NCI-H2107 (cell line): ENCODE measurements at places on chromosomes 11 and 22.

GRCh38 chr11:123061403-123062157, at the start of gene HSPA8:
HSPA8 (minus strand) TSS chr11:123062136; CDS start chr11:123061324, 812 bp downstream.
- no peak for DNase-seq

GRCh38 chr22:48057116-48057835, 1294.8 kb downstream of the TBC1D22A start:
- no peak for DNase-seq

DNA sequence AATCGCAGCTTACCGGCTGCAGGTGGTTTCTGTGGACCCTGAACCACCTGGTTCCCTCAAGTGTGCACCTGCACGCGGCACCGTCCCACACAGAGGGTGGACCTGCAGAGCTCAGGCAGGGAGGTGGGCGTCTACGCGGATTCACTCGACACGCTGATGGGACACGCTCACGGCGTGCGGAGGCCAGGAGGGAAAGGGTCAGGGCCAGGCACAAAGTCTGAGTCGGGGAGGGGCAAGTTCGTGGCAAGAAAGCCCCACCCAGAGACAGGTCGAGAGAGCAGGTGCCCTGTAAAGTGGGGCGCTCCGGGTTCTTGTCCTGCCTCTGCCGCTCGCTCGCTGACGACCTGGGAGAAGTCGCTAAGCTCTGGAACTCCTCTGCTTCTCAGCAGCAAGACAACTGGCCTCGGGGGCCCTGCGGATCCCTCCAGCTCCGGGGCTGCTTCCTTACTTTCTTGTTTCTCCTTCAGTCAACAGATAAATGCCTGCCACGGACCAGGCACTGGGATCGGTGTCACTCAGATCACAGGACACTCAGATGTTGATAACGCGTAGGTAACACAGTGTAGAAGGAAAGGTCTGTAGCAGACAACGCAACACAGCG, 72.4 kb upstream of the NUP50 start:
- no peak for DNase-seq

DNA sequence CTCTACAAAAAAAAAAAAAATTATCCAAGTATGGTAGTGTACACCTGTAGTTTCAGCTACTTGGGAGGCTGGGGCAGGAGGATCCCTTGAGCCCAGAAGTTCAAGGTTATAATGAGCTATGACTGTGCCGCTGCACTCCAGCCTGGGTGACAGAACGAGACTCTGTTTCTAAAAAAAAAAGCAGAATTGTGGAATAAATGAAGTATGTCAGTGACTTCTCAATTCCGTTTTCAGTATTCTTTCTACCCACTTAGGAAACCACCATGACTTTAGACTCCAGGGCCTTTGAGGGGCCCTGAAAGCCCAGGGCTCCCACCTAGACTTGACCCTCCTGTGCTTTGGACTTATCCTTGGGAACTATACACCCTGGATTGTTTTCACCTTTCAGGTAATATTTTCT, 6.5 kb upstream of the NUP160 start:
- DNase-seq: no peak

DNA sequence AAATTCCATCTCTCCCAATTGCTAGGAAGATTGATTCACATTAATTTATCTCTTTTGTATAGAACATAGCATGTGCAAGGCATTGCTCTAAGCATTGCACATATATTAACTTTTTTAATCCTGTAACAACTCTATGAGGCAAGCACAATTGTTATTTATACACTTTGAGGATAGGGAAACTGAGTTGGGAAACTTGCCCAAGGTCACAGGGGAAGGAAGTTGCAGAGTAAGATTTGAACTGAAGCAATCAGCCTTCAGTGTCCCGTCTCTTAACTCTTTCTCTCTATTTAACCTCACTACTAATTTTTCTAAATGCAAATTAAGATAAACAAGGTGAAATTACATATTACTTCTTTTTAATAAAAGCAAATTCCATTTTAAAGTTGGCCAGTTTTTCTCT, 22.2 kb downstream of the OR56B4 start:
- DNase-seq: no peak

- no peak for DNase-seq
Measured at GRCh38 chr11:105100981-105101630, 38.5 kb downstream of the CARD18 start.

DNA sequence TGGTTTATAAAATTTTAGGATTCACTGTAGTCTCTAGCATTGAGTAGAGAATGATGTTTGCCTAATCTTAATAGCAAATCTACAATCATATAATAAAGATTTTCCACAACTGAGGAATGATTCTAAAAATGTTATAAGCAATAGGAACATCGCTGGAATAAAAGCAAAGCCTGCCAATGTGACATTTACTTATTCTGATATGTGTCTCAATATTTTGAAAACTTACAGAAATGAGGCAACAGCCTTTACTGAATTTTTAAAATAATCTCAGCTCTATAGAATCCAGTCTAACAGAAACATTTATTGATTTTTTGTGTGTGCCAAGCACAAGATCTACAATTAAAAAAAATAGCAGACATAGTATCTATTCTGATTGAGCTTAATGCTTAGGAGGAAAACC, 303.7 kb upstream of the CCDC179 start:
- no peak for DNase-seq

DNA sequence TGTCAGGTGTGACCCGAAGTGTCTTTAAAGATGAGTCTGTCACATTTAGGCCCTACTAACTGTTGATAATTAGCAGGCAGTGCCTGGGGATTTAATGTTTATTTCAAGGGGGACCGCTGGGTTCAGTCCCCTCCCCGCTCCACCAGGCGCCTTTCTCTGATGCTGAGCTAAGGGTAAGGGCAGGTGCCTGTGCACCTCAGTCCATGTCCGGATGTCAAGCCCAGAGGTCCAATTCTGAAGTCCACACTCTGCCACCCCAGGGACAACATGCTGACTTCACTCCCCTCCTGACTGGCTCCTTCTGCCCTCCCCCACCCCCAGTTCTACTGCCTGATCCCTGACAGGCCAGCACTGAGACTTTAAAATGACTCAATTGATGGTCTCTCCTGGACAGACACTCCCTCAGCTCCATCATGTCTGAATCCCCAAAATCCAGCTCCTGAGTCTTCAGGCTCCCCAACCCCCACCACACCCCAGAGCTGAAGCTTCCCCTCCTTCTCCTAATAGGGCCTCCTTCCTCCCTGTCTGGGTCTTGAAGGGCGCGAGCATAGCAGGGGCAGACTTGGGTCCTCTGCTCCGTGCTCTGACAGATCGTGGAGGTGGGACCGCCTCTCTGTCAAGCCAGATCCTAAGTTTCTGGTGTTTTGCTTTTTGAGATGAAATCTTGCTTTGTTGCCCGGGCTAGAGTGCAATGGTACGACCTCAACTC, 49.8 kb upstream of the ANO1 start:
- no peak for DNase-seq

DNA sequence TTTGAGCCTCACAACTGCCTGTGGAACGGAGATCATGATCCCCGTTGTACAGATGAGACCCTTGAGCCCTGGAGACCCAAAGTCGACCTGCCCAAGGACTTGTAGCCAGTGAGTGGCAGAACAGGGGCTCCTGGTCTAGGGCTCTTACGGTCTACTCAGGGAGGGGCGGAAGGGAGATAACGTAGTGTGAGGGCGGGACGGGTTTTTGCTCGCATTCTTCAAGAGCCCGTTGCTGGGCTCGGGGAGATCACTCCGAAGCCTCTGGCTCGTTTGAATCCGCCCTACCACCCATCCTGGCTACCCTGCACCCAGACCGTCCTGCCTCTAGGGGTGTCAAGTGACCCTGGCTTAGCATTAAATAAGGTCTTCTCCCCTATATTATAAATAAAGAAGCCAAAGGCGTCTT, 639 bp downstream of the CRY2 start:
- no peak for DNase-seq

DNA sequence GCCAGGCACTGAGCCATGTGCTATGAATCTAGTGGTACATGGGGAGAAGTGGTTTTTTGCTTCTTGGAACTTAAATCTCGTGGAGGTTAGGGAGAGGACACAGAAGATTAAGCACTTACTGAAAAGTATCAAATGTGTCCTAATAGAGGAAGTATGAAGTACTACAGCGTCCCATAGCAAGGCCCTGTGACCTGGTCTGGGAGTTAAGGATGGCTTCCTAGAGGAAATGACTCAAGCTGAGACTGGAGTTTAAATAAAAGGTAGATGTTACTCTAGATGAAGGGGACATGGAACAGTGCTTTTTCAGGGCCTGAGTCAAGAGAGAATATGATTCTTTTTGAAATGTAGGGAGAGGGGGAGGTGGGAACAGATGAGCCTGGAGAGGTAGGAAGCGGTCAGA, 202.9 kb downstream of the GRIK4 start:
- no peak for DNase-seq

- DNase-seq: no peak
Measured at GRCh38 chr22:49850959-49851802, 2.5 kb upstream of the ZBED4 start.

DNA sequence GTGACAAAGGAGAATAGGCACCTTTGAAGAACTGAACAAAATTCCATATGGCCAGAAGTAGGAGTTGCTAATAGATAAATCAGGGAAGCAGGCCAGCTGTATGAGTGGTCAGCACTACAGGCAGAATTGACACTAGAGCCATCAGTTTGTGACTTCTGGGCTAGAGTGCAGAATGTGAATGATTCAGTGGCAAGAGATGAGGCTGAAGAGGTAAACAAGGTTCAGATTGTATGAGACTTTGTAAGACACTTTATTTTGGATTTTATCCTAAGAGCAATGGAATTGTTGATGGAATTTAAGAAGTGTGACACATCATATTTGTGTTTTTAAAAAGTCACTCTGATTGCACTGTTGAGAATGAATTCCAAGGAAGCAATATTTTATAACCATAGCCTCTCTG, 12.9 kb downstream of the BIRC3 start:
- DNase-seq: no peak

DNA sequence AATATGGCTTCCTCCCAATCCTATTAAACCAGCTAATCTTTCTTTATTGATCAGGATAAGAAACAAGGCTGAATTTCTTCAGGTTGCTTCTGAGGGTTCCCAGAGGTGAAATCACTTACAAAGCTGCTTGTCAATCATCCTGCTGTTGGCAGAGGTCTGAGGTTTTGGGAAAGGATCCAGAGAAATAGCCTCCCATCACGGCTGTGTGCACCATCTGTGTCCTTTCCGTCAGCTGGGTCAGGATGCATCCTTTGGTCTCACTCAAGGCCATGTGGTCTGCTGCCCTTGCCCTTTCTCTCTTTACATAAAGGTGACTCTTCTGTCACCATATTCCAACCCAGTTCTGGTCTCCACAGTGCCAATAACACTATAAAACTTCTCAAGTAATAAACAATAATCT, 113.4 kb upstream of the TEAD1 start:
- DNase-seq: no peak

DNA sequence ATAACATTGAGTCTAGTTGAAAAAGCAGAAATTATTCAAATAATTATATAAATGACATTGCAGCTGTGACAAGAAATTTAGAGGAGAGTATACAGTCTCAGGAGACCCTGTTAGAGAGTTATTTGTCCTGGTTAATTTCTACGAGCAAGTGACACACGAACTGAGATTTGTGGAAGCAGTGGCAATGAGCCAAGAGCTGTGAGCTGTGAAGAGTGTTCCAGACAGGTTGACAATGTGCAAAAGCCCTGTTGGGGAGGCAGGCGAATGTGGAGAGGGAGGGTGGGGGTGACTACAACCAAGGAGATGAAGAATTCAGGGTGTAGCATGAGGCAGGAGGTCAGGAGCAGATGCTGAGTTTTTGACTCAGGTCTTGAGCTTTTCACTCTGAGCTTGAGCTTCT, 620.2 kb upstream of the TENM4 start:
- no peak for DNase-seq

DNA sequence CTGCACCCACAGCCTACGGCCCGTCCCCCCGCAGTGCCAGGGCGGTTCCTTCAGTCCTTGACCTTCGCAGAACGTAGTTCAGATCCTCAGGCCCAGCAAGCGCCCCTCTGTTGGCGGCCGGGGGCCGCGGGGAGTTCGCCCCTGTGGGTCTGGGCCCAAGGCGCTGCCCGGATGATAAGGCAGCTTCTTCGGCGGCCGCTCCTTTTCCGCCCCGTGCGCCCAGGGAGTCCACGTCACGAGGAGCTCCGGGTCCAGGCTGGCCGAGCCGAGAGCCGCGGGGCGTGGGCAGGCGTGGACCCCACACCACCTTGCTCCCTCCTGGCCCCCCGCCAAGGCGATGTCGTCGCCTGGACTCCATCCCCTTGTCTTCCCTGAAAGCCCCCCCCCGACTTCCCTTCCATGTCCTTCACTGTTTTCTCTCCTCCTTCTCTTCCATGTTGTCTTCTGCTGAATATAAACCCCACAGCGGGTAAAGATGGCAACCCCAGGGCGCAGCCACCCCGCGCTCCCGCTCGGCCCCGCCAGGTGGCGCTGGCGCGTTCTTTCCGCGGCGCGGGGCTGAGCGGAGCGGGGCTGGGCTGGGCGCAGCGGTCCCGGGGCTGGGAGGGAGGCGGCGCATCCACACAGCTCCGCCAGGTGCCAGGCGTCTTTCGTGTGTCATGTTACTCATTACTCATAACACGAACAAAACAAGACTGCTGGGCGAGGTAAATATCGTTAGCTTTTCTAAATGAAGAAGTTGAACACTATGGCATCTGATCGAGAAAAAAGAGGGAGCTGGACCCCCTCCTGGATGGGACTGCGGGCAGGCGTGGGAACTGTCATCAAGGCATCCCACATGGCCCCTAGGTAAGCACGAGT, 321.0 kb downstream of the NTM start:
- peak; percentile 15 for DNase-seq

DNA sequence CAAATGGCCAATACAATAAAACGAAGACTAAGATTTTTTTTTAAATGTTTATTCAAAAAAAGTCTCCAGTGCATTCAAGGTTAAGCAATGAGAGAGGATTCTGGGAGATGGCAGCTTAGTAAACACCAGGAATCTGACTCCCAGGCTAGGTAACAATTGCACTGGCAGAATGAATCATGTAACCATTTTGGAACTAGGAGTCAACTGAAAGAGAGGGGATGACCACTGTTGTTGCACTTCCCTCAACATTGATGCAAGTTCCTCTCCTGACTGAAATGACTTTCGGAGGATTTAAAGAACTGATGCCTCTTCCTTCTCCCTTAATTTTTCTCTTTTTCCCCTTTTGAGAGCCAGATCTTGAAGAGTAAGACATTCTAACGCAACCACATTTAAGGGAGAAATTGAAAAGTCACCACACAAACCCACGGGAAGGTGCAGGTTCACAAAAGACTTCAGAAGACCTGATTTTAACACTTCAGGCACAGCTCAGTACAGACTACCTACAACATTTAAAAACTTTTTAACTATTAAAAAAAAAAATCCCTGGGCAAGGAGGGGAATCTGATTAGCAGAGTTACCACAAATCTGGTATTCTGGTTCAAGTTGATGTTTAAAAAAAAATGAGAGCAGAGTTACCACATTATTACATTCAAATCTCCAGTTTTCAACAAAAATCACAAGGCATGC, 56.8 kb downstream of the FCHSD2 start:
- DNase-seq: no peak

- DNase-seq: no peak
Measured at GRCh38 chr11:20854215-20854955, 185.0 kb downstream of the NELL1 start.

DNA sequence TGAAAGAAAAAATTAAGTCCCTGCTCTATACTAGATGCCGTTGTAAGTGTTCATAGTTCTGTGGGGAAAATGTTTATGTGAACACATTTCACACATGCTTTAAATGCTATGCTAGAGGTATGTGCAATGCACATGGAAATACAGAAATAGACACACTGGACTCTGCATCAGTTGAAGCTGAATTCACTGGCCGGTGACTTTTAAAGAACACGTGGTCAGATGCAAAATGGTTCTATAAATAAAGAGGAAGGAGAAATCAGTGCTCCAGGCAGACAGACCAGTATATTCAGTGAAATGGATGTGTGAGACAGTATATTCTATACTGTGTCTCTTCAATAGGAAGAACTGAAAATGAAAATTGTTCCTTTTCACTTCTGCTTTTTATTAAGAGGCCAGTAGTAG, 29.9 kb downstream of the TRPC6 start:
- DNase-seq: no peak

- no peak for DNase-seq
Measured at GRCh38 chr11:131350872-131351271, 19.5 kb upstream of the NTM start.
